SJCRH30 (cell line): ENCODE measurements at places on chromosomes 11 and 22. TPM values are rescaled to one million over a fixed set of nuclear protein-coding genes. Genes with fewer than 3 reads are reported as not detected.

DNA sequence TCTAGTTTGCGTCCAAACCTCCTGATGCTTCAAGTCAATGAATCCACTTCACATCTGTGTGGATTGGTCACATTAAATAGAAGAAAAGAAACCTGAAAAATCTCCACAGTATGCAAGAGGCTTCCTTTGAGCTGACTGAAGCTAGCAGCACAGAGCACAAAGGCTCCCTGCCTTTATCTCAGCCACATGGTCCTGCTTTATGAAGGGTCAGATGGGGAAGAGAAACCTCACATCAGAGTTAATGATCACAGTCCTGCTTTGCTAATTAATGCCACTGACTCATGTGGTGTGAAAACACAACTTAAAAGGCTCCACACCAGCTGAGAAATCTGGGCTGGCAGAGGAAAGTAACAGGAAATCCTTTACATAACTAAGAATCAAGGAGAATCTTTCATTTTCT, 1291.0 kb downstream of the LRRC4C start:
- H3K27me3 ChIP-seq: no peaks in the 10 kb centered on the region
- H3K4me1 ChIP-seq: no peaks in the 10 kb centered on the region
- no peak for DNase-seq
- no peak overlapping the region for H3K27ac ChIP-seq
- H3K36me3 ChIP-seq: no peaks in the 10 kb centered on the region
- H3K4me3 ChIP-seq: no peak overlapping the region

GRCh38 chr11:83661491-83662350, 375.6 kb upstream of the CCDC90B start:
- H3K27me3 ChIP-seq: no peaks in the 10 kb centered on the region
- no peak overlapping the region for H3K27ac ChIP-seq
- no peaks in the 10 kb centered on the region for H3K36me3 ChIP-seq
- no peaks in the 10 kb centered on the region; the same call in 1 of the 2 replicates for H3K4me1 ChIP-seq
- H3K4me3 ChIP-seq: no peak overlapping the region
- DNase-seq: no peak

DNA sequence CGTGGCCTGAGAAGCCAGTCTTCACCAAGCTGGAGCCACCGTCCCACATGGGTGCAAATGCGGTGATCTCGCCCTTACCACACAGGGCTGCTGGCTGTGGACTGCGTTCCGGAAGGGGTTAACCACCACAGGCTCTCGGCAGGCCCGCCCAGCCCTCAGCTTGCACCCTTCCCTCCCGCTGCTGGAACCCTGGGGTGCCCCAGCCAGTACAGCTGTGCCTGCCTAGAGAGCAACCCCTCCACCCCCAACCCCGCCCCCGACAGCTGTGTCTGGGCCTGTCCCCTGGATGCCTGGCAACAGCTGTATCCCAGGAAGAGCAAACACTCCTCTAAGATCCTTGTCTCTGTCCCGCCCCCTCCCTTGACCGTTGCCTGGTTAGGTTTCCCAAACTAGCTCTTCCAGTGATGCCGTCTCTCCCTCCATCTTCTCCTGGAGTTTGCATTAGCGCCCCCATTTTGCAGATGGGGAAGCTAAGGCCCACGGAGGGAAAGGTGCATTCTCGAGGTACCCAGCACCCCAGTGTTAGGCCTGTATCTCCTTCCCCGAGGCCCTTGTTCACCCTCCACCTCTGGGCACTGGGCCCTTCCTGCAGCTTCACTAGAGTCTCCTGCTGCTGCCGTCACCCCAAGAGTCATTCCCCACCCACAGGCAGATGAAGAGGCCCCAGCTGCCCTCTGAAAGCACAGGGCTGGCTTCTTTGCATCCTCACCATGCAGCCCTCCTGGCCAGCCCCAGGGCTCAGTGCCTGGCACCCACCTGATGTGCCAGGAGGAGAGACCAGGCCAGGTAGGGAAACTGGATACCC, 12.6 kb upstream of the COX8A start:
- H3K27ac ChIP-seq: peak overlapping the region; percentile 62
- H3K27me3 ChIP-seq: no peaks in the 10 kb centered on the region
- peaks cover 21% of the 10 kb centered on the region for H3K4me1 ChIP-seq
- no peak overlapping the region for H3K4me3 ChIP-seq
- peak; percentile 98 for DNase-seq

Gene BTG4
- not detected in 2 replicates for total RNA-seq

GRCh38 chr11:93081694-93082093, 112.2 kb downstream of the MTNR1B start:
- no peaks in the 10 kb centered on the region for H3K4me1 ChIP-seq
- no peaks in the 10 kb centered on the region for H3K36me3 ChIP-seq
- no peaks in the 10 kb centered on the region for H3K27me3 ChIP-seq
- H3K27ac ChIP-seq: no peak overlapping the region
- H3K4me3 ChIP-seq: no peak overlapping the region
- no peak for DNase-seq

- no peak overlapping the region for H3K27ac ChIP-seq
- peaks cover 2% of the 10 kb centered on the region; the same call in 1 of the 2 replicates for H3K36me3 ChIP-seq
- H3K4me3 ChIP-seq: no peak overlapping the region
- H3K4me1 ChIP-seq: no peaks in the 10 kb centered on the region
Observed at GRCh38 chr11:130118165-130118564, 41.4 kb upstream of the ST14 start.

DNA sequence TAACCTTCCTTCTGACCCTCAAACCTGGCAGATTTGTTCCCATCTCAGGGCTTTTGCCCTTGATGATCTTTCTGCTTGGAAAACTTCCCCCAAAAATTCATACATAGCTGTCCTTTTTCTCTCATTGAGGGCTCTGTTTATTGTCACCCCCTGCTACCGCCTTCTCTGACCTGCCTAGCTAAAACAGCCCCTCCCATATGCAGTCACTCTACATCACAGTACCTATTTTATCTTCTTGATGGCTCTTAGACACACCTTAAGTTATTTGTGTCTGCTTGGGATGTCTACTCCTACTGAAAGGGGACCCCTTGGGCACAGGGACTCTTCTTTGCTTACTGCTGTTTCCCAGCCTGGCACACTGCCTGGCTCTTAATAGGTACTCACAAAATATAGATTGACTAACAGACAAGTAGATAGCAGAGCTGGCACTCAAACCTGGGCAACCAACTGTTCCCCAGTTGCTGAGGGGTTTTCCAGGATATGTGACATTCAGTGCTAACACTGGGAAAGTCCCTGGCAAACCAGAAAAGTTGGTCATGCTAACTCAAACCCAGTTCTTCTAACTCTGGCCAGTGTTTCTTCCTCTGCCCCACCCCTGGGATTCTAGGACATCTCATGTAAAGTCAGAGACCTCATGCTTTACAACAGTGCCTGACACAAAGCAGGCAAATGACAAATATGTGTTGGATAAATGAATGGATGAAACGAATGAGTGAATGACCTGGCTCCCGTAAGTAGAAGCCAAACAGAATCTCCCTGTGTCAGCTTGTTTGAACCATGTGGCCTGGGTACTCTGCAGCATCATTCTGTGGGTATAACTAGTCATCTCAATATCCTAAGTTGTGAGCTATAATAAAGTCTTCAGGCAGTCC, 19.8 kb upstream of the FJX1 start:
- no peak overlapping the region for H3K4me3 ChIP-seq
- no peaks in the 10 kb centered on the region for H3K36me3 ChIP-seq
- H3K27ac ChIP-seq: no peak overlapping the region
- peaks cover 5% of the 10 kb centered on the region for H3K4me1 ChIP-seq

Gene LMNTD2
- 0.43 and 0.51 TPM in 2 replicates for total RNA-seq
